ENCODE measurements at places on chromosomes 2 and 18.

DNA sequence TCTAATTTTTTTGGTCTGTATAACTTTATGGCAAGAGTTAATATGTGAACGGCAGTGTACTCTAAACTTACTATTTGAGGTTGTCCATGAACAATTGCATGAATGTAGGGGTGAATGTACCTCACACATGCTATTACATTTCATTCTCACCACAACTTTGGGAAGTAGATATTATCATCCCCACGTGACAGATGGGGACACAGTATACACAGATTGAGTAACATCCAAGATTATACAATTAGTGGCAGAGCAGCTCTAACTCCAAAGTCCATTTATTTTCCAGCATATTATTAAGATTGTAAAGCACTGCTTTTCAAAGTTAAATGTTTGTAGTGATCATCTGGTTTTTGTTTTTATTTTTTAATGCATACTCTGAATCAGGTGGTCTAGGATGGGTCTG is 622.1 kb upstream of the ZEB2 start:
- DNase-seq, result no peak

GRCh38 chr2:31137211-31138036 is 816 bp downstream of the GALNT14 start:
- peak; percentile 56 for DNase-seq

- DNase-seq, result no peak
Observed at GRCh38 chr2:112092286-112093041, 37.4 kb downstream of the TMEM87B start.

DNA sequence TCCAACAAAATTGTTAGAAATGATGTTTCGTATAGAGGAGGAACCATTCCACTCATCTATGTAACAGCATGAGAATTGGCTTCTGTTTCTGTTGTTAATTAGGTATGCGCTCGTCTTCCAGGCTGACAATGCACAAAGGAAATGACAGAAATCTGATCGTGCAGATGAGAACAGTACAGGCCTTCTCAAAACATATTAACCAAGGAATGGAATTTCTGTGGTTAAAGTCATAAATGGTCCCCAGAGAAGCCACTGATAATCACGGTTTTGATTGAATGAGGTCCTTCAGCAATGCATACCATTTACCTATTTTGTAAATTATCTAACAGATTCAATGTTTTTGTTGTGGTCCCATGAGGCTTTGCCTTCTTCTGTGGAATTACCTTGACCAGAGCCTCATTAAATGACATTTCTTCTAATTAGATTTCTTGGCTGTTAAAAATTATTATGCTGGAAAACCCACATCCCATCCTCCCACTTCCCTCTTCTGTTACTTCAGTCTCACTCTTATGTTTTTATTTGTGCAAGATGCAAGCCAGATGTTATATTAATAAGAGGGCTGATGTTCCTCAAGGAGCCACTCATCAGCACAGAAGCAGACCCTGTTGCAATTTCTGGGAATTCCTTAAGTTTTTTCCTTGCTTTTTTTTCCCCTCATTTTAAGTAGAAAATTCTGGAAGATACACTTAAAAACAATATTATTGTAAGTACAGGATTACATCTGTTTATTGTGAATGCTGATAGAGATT is 395.8 kb downstream of the PID1 start:
- no peak for DNase-seq

Measured in RPMI8226 (cell line).